ENCODE measurements at places on chromosomes 7 and 10.

DNA sequence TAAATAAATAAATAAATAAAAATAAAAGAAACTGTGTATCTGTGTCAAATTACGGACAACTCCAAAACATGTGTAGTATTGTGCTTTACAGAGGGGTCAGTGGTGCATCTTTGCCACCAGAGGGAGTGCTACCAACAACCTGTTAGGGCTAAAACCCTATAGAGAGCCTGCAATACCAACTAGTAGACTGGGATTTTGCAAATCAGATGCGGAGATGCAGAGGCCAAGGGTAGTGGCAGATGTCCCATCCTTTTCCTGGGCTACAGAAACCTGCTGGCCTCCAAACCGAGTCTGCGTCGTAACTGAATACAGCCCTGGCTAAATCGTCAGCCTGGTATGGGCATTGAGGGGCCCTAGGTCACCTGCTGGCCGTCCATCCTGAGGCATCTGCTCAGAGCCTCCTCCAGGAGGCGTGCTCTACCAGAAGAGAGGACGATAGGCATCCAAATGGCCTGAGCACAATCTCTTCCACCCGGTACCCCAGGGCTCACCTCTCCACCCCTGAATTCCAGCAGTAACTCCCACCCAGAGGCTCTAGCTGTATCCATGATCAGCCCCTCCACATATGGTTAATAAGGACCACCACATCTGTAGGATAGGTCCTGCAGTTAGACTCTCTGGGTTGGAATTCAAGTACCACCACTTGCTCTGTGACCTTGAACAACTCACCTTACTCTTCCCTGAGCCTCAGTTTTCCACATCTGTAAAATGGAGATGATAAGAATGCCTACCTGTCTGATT lies 6.2 kb upstream of the RRP12 start:
- no peak for DNase-seq

GRCh38 chr10:97664282-97664850 lies 22.7 kb downstream of the AVPI1 start:
- DNase-seq = no peak

DNA sequence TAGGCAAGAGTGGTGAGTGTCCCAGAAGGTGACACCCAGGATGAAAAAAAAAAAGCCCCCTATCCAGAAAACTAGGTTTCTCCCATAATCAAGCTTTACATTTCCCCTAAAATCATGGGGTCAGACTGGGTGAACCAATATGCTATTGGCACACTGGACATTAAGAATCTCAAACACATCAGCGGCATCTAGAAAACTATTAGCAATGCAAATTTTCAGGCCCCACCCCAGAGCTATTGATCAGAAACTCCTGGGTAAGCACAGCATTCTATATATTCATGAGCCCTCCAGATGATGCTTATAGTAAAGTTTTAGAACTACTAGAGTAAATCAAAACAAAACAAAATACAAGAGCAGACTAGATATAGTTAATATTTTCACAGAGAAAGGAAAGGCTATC lies 36.4 kb downstream of the IQUB start:
- no peak for DNase-seq

DNA sequence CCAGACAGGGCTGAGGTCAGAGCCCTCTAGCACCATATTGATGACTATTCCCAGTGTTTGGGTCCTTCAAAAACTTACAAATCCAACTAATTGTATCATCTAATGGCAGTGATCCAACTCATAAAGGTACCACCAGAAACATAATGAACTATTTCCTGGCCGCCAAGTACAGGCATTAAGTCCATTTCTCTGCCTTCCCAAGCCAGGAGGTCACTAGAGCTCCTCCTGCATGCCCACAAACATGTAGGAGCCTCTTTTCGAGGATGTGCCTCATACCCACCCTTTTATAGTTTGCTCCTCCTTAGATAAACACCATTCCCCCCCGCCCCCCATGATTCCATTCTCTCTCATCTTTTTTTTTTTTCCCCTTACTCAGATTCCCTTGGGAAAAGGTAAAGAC lies 91.3 kb downstream of the CHN2 start:
- no peak for DNase-seq

DNA sequence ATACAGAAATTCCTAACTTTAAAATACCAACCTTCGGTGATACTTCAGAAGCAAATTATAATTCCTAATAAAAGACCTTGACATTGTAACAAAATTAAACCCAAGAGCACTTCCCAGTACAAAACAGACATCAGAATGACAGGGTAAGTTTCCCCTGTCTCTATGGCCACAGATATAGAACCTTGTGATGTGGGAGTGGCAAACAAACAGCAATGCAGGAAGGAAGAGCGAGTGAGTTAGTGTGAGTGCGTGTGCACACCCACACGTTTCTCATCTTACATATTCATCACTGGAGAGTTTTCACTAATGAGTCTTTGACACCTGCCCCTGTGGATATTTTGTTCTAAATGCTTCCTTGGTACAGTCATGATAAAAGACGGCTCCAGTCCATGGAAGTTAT lies 72.2 kb downstream of the VWC2 start:
- no peak for DNase-seq

GRCh38 chr10:17024461-17024860 lies 105.2 kb downstream of the CUBN start:
- DNase-seq = no peak

DNA sequence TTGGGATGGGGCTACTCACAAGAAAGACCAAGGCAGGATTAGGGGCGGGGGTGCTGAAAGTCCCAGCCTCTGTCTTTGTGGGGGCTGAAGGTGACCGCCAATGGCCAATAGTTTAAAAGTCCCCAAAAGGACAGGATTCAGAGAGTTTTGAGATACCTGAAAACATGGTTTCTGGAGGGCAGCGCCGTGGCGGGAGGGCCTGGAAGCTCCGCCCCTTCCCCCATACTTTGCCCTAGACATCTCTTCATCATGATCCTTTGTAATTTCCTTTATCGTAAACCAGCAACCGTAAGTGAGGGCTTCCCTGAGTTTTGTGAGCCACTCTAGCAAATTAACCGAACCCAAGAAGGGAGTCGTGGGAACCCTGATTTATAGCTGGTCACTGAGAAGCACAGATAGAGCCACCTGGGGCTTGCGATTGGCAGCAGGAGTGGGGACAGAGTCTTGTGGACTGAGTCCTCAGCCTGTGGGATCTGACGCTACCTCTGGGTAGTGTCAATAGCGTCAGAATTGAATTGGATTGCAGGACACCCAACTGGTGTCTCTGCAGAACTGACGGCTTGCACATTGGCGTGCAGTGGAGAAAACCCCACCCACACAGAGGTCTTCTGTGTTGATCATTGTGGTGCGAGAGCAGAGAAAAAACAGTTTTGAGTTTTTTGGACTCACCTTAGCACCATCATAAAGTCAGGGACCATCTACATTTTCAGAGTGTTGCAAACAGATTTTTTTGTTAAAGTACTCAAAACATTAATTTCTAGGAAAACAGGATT lies 169.3 kb downstream of the USP6NL start:
- DNase-seq = no peak

GRCh38 chr7:46386428-46387399 lies 465.6 kb upstream of the IGFBP3 start:
- no peak for DNase-seq

- no peak for DNase-seq
These were observed 33.5 kb upstream of the ENO4 start for GRCh38 chr10:116815641-116816415.

DNA sequence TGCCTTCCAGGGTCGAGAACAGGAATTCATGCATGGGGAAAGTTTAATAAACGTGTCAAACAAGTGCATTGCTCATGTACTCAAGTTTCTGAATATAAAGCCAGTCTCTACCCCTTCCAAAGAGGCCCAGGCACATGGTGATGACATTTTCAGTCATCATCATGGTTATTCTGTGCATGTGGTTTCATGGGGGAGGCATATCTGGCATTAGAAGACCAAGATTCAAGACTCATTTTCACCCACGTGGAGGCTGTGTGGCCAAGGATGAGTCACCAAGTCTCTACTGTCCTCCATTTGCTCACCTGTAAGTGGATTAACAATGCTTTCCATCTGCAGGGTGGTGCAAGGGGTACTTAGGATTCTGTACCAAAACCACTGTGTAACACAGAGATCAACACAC lies 34.0 kb upstream of the CNPY1 start:
- DNase-seq = no peak
